ENCODE measurements at places on chromosomes 12 and 14.

- DNase-seq: no peak
Measured at GRCh38 chr12:67430708-67431335, 161.7 kb downstream of the CAND1 start.

DNA sequence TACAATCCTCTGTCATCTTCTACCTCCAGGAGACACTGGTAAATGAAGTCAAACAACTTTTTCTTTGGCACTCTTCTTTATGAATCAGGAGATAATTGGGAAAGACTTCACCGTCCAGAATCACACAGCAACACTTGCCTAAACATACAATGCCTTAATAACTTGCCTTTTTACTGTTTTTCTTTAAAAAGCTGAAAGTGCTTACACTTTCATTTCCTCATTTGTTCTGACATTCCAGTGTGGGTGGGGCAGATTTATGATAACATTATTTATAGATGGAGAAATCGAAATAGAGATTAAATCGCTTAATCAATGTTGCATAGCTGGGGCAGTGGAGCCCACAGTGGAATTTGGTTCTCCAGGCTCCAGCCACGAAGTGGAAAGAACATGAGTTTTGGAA is 2.8 kb upstream of the FRS2 start:
- DNase-seq: no peak

DNA sequence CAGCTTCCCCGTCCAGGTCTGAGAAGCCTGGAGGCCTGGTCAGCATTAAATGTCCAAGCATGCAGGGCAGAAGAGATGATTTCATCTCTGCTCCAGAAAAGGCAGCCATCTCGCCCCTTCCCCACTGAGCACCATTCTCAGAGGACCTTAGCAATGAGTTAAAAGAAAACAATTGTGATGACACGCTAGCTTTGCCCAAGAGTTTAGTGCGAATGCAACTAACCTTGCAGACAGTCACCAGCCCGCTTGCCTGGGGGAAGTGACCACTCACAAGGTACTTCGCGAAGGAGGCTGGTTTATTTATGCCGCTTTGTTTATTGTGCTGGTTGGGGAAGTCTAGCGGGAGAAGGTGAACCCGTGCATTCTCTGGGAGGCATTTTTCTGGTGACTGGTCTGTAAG is 170.7 kb downstream of the RBM19 start:
- DNase-seq: no peak

GRCh38 chr12:104966677-104967076 is 8.6 kb upstream of the SLC41A2 start:
- DNase-seq: no peak

- DNase-seq: no peak
Measured at GRCh38 chr14:79829405-79830166, 381.7 kb downstream of the DIO2 start.

GRCh38 chr14:72049462-72049861 is 117.2 kb downstream of the RGS6 start:
- peak; percentile 41 for DNase-seq

DNA sequence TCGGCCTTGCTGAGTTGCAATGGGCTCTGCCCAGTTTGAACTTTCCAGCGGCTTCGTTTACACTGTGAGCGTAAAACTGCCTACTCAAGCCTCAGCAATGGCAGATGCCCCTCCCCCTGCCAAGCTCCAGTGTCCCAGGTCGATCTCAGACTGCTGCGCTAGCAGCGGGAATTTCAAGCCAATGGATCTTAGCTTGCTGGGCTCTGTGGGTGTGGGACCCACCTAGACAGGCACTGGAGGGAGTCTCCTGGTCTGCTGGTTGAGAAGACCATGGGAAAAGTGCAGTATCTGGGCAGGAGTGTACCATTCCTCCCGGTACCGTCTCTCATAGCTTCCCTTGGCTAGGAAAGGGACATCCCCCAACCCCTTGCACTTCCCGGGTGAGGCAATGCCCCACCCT is 88.2 kb downstream of the KLHL28 start:
- no peak for DNase-seq

DNA sequence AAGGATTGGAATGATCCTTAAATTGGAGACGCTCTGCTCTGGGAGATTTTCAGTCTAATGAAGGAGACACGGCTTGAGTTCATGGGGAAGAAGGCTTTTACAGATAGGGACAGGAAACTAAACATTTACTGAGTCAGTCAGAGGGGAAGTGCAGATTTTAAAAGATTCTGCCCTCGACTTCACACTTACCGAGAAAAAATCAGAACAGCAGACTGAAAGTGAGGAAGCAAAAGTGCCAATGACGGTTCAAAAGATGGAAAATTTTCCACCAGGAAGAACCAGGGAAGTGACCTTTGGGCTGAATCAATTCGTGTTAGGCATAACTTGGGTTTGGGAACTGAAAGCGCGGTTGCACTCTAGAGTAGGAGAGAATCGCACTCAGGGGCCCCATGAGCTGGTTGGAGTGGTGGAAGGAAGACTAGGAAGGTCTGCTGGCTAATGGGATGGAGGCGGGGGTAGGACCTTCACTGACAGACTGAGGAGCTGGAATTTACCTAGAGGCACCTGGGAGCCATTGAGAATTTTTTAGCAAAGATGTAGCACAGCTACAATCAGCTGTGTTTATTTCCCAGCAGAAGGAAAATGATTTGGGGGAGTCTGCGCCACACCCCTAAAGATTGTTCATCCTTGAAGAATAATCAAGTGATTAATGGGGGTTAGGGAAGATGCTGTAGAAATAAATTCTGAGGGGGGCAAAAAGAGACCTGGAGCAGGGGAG is 1.2 kb downstream of the KCNK13 start:
- DNase-seq: no peak

- DNase-seq: no peak
Measured at GRCh38 chr14:101575581-101575980, 14.3 kb downstream of the DIO3 start.

DNA sequence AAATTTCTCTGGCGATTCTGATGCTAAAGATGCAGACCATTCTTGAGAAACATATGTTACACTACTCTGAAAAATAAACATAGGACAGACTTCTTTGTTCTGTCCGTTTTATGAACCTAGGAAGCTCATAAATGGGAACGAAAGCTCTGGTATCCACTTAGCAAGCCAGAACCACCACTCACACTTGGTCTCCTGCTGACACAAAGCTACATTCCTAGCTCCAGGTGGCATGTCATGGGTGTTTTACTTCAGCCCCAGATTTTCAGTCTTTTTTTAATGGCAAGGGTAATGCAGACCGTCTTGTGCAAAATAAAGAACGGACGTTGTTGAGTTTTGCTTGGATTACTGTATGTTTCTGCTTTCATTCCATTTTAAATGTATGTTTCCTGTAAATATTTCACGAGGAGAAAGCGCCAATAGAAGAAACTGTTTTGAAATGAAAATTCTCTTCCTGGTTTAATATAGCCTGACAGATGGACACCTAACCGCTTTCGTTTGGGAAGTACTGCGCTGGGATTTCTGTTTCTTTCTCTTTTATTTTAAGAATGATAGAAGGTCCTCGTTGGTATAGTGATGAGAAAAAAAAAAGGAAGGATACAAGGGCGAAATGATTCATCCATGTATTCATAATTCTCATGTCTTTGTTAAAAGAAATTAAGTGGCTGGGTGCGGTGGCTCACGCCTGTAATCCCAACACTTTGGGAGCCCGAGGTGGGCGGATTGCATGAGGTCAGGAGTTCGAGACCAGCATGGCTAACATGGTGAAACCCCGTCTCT is 871 bp upstream of the COQ5 start:
- DNase-seq: peak; percentile 43

GRCh38 chr14:93317875-93318807 is 14.7 kb downstream of the BTBD7 start:
- peak; percentile 56 for DNase-seq

- no peak for DNase-seq
Measured at GRCh38 chr12:93379981-93380361, 2.2 kb downstream of the NUDT4 start.

DNA sequence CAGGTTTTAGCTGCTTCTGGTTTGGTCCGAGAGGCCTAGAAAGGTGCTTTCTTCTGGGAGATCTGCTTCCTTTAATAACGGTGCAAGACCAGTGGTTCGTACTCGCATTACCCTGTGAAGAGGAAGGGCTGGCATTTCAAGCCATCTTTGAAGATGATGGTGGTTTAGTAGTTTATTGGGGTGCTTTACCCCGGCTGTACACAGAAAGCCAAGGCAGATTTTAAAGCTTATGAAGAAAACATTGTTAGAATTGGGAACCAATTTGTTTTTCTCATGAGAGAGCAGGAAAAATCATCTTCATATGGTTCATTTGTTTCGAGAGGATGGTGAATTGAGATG is 3.6 kb downstream of the CCND2 start:
- no peak for DNase-seq

- DNase-seq: no peak
Measured at GRCh38 chr14:72557671-72558070, 336.2 kb downstream of the DPF3 start.

- DNase-seq: no peak
Measured at GRCh38 chr12:41942354-41942753, 202.3 kb downstream of the GXYLT1 start.

- DNase-seq: no peak
Measured at GRCh38 chr12:106276032-106276740, 26.3 kb upstream of the TCP11L2 start.

- no peak for DNase-seq
Measured at GRCh38 chr12:83015390-83016217, 328.9 kb downstream of the TMTC2 start.

DNA sequence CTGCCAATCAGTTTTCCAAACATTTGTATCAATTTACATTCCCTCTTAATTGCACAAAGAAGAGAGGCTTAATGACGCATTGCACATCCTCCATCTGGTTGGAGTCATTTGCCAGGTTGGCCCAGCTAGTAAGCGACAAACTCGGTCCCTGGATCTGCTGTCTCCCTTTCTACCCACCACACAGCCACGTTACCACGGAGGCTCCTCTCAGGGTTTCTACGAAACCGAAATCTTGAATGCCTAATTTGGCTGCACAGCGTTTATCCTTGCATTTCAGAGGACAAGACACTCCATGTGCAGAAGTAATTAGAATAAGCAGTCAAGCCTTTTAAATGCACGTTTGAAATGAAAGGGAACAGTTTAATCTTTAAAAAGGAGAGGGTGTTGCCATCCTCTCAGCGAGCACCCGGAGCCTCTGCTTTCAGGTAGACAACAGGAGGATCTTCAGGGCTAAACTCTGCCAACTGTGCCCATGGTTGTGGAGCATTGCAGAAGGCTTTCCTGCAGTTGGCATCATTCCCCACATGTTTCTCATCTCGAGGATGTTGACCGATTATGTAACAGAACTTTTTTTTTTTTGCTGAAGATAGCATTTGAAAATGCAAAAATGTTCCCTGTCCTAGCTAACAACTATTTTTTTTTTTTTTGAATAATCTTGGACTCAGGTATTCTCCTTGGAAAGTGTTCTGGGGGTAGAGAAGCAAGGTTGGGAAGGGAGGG is 37.8 kb downstream of the SLC24A4 start:
- DNase-seq: no peak

DNA sequence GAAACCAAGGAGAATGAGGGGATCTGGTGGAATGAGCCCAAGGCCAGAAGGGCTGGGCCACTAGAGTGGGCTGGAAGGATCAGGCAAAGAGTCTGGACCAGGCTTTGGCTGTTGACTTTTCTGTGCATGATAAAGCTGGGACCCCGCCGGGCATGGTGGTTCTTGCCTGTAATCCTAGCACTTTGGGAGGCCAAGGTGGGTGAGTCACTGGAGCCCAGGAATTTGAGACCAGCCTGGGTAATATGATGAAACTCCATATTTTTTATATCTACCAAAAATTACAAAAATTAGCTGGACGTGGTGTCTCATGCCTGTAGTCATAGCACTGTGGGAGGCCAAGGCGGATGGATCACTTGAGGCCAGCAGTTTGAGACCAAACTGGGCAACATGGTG is 393 bp upstream of the KLHL33 start:
- DNase-seq: no peak

DNA sequence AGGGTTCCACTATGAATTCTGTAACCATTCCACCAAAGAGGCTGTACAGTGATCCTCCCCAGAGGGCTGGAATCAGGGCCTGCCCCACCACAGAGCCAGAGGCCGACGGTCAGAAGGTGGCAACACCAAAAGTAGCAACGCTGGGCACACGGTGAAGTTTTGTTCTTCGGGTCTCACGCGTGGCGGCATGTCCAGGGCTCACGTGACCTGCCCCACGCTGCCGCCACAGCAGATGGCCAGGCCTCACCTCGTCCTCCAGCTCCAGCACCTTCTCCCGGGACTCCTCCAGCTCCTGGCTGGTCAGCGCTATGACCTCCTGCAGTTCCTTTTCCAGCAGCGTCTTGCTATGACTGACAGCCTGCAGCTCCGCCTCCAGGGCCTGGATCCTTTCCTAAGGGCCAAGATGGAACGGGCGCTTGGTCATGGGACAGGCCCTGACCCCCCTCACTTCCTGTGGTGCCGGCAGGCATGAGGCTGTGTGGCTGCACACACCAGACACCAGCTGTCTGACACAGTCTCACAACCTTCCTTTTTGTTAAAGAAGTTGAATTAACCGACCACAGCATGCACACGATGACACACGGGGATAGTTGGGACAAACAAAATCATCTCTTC is 22.4 kb upstream of the ANKLE2 start:
- DNase-seq: peak; percentile 69

- DNase-seq: no peak
Measured at GRCh38 chr12:78760906-78761305, 103.7 kb upstream of the SYT1 start.

DNA sequence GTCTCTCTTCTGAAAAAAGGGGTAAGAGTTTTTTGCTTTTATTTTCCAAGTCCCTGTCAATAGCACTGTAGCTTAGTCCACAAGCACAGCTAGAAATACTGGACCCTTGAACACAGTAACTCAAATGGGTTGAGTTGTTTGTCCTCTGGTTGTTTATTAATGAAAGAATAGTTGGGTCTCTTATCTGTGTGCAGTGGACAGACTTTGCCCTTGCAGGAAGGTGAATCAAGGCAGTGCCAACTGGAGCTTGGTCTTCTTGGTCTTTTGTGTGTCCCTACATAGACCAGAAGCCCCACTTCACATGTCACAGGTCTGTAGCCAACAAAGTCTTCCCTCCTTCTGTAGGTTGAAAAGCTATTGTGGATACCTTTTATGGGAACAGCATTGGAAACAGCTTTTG is 322.0 kb downstream of the AACS start:
- DNase-seq: no peak

DNA sequence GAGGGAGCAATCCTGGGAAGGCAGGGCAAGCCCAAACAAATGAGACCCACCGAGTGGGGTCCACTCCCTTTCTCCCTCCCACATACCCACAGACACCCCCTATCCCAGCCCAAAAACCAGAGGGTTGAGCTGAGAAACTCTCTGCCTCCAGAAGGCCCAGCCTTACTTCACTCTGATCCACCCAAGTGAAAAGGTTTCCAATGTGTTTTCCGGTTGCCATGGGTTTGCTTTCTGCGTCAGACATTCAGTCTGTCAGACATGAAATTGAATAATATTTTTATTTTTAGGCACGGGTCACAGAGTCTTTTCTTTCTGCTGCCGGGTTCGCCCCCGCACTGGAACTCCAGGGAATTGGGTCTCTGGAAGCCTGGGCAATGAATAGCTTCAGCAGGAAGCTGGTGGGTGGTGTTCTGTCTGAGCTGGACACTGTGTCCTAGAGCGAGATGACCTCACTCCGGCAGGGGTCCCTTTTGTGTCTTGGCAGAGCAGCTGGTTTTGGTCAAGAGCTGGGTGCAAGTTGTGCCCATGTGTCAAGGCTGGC is 69.8 kb upstream of the CLMN start:
- peak; percentile 89 for DNase-seq

Data from COLO829 (cell line).